Esophagus squamous epithelium (tissue), 5 donors: ENCODE measurements at places on chromosomes 11 and 22. TPM values are rescaled to one million over a fixed set of nuclear protein-coding genes. Genes with fewer than 3 reads are reported as not detected.

- H3K4me1 ChIP-seq = peaks cover 4% of the 10 kb centered on the region
- no peak for DNase-seq
- no peak overlapping the region for H3K4me3 ChIP-seq
- H3K27me3 ChIP-seq = no peaks in the 10 kb centered on the region
- no peaks in the 10 kb centered on the region for H3K36me3 ChIP-seq
Measured at GRCh38 chr11:130020323-130020722, 17.7 kb upstream of the PRDM10 start.

GRCh38 chr11:108392353-108392752 lies 75.0 kb downstream of the C11orf65 start:
- no peak overlapping the region for H3K27ac ChIP-seq
- no peak overlapping the region for H3K4me3 ChIP-seq
- no peak for DNase-seq
- no peaks in the 10 kb centered on the region for H3K27me3 ChIP-seq

GRCh38 chr11:2132246-2132645 lies 6.9 kb downstream of the IGF2 start:
- H3K4me3 ChIP-seq = no peak overlapping the region
- no peak overlapping the region for H3K27ac ChIP-seq
- no peaks in the 10 kb centered on the region for H3K36me3 ChIP-seq

Gene TYR
- not detected for total RNA-seq

DNA sequence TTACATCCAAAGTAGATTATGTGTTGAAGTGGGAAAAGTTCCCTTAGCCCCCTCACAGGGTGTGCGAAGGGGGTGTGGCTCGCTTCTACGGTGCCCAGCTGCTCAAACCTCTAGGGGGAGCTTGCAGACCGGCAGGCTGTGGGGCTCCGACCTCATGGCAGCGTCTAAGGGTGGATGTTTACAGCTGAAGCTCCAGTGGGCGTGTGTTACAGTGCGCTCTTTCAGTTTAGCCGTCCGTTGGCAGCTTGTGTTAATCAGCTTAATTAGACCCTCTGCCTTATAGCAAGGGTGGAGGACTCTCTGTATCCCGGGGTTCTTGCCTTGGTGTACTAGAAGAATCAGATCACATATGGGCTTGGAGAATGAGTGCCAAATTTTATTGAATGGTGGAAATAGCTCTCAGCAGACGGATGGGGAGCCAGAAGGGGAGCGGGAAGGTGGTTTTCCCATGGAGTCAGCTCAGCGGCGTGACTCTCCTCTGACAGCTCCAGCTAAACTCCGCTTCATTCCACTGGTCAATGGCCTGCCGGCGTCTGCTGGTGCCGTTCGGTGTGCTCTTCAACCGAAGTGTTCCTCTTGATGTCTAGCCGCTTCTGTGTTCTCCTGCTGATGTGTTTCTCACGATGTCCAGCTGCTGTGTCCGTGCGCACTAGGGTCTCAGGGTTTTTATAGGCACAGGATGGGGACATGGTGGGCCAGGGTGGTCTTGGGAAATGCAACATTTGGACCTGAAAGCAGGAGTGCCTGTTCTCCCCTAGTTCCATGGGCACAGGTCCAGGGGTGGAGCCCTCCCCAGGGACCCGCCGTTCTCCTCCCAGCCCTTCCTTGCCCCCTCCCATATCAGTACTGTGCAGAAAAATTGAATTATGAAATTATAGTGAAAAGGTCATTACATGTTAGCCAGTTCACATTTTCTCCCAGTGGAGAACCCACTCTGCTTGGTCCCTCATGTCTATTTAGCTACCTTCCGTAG lies 28.6 kb upstream of the OR10G7 start:
- peaks cover 17% of the 10 kb centered on the region for H3K4me1 ChIP-seq
- H3K4me3 ChIP-seq = no peak overlapping the region
- no peaks in the 10 kb centered on the region for H3K27me3 ChIP-seq
- no peak for DNase-seq

Gene FGF4
- not detected for total RNA-seq

DNA sequence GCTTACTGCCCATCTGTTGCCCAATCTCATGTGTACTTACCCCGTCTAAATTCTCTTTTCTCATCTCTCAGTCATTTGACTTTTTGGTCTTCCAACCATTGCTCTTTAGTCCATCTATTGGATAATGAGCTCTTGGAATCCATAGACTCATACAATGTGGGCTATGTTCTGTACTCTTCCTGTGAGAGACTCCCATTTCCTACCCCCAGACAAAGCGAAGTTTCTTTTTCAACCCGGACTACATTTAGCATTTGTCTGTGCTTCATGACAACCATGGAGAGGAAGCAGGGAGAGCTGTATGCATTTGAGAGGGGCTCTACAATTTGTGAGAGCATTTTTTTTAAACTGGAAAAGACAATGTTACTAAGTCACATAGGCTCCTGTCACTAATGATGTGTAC lies 4.0 kb upstream of the ARHGAP42 start:
- no peaks in the 10 kb centered on the region for H3K27me3 ChIP-seq
- H3K4me3 ChIP-seq = no peak overlapping the region
- H3K4me1 ChIP-seq = no peaks in the 10 kb centered on the region
- no peaks in the 10 kb centered on the region for H3K36me3 ChIP-seq
- no peak overlapping the region for H3K27ac ChIP-seq

- H3K4me3 ChIP-seq = no peak overlapping the region
- no peaks in the 10 kb centered on the region for H3K4me1 ChIP-seq
- H3K27ac ChIP-seq = no peak overlapping the region
- DNase-seq = no peak
Measured at GRCh38 chr11:35313066-35313759, 106.1 kb downstream of the SLC1A2 start.
